ENCODE measurements at places on chromosomes 16 and 17. TPM values are rescaled to one million over a fixed set of nuclear protein-coding genes. Genes with fewer than 3 reads are reported as not detected.

Gene CIAPIN1
- total RNA-seq = 31.7 TPM

Gene IGF2BP1
- not detected for total RNA-seq

Gene KRTAP4-4
- total RNA-seq = not detected

Gene ODAD4
- total RNA-seq = not detected

Gene CORO1A
- total RNA-seq = 26.9 TPM

Gene TBC1D3
- total RNA-seq = not detected

Gene RAMP2
- total RNA-seq = 4.7 TPM

Gene LRRC36
- total RNA-seq = not detected

Gene CD300E
- total RNA-seq = 0.18 TPM

Gene QRICH2
- total RNA-seq = 1.3 TPM

Gene OTOP2
- 0.41 TPM for total RNA-seq

Measured in esophagus squamous epithelium (tissue), 5 donors.